Stimulated activated CD4-positive, alpha-beta T cell treated with anti-CD3 and anti-CD28 coated beads, Interleukin-15, amount 100 ng/mL, for 1 hour (primary cell): ENCODE measurements at places on chromosomes 6 and 20.
A peak's percentile ranks its signal among the peaks of the same experiment; 100 is the strongest.

GRCh38 chr20:50020288-50020687 lies 37.5 kb downstream of the SNAI1 start:
- no peak for DNase-seq

DNA sequence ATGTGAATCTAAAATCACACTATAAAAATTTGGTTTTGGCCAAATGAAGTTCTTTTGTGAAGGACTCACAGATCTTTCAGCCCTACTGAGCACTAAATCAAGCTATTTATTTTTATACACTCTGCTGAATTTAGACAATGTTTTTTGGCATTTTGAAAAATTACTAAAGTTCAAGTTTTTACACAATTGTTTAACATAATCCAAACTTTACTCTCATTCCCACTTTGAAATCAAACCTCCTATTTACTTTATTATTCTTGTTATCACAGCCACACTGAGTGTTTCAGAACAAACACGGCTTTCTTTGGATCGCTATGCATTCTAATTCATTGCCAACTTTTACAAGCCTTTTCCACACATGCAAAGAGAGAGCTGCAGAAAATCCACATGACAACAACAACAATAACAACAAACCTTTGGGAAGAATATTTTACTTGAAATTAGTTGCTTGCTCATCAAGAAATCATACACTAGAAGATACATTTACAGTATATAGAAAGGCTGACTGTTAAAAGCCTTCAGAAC lies 49.1 kb upstream of the TMEM30A start:
- no peak for DNase-seq

DNA sequence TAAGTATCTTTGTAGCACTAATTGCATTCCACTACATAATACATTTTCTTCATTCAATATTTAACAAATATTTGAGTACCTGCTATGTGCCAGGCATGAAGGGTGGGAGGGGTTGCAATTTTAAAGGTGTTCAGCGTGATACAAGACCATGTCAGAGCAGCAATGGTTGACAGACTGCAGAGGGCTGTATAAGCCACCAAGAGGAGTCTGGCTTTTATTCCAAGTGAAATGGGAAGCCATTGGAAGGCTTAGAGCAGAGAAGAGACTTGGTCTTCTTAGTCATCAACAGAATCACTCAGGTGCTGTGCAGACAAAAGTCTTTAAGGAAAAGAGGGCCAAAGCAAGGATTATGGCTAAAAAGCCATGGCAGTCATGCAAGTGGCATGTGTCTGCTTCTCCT lies 360.8 kb upstream of the ARID1B start:
- no peak for DNase-seq

- peak; percentile 73 for DNase-seq
These were observed 6.8 kb upstream of the MICA start for GRCh38 chr6:31396422-31397152.

DNA sequence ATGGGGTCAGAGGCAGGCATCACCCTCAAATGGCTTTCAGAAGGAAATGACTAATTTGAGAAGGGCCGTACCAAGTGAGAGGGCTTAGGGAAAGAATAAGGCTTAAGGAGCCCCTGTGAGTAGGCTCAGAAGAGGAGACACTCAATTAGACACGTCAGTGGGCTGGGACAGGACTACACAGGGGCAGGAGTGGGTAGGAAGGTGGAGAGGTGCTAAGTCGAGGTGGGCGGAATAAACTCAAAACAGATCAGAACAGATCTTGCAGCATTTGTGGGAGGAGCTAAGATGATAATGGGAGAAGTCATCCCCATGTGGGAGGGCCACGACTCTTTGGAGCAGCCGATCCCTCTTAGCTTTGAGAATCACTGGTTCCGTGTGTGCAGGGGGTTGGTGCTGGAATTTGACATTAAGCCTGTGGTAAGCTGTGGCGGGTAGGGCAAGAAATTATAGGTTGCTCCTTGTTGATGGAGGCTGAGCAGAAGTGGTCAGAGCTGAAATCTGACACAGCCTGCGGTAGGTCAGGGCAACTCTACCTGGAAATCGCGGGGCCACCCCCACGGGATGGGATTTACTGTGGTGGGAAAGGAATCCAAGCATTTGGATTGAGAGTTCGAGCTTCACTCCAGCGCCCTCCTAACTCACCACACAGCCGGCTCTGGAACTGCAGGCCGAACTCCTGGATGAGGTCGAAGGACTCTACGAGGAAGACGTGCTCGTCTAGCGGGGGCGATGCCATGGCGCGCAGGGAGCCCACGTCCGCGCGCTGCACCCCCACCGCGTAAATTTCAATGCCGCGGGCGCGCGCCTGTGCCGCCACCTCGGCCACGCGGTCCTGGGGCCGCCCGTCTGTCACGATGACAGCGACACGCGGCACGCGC lies 2.8 kb upstream of the RBPJL start:
- no peak for DNase-seq

DNA sequence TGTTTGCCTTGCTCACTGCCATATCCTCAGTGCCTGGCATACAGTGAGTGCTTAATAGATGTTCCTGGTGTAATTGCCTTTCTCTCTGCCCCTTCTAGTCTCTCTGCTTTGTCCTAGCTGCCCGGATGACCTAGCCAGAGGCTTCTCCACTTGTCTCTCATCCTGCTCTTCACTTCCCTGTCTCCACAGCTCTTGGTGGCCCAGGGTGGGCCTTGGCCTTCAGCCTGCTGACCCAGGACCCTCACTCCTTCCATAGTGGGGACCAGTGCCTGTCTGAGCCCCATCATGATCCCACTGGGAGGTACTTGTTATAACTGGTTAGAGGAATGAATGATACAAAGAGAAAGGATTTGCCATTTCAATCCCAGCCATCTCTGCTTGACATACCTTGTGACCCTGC lies 49.2 kb upstream of the BLCAP start:
- DNase-seq, result no peak

- no peak for DNase-seq
These were observed 11.2 kb upstream of the CDK19 start for GRCh38 chr6:110826236-110827129.

GRCh38 chr20:36425166-36425565 lies 116.2 kb upstream of the MYL9 start:
- no peak for DNase-seq

GRCh38 chr6:157669747-157670216 lies 153.3 kb upstream of the SNX9 start:
- DNase-seq, result no peak

DNA sequence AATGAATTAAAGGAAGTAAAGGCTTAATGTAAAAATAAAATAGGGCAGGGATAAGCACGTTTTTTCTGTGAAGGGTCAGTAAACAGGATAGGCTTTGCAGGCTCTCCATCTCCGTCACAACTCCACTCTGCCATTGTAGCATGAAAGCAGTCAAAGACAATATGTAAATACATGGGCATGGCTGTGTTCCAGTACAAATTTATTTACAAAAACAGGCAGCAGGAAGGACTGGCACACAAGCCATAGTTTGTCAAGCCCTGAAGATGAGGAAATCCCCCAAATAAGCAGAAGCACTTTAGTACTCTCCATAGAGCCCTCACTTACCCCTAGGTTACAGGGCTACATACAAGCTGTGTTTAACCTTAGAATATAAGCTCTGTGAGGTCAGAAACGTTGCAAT lies 8.9 kb upstream of the FBXO9 start:
- no peak for DNase-seq

GRCh38 chr6:3740551-3741476 lies 10.7 kb downstream of the PXDC1 start:
- DNase-seq, result no peak

- DNase-seq, result no peak
These were observed 76.0 kb upstream of the ADGRB3 start for GRCh38 chr6:68559070-68559469.

- DNase-seq, result no peak
These were observed 184.5 kb downstream of the KIF16B start for GRCh38 chr20:16388731-16389130.

- no peak for DNase-seq
These were observed 43.8 kb upstream of the EIF2S2 start for GRCh38 chr20:34155836-34156235.

DNA sequence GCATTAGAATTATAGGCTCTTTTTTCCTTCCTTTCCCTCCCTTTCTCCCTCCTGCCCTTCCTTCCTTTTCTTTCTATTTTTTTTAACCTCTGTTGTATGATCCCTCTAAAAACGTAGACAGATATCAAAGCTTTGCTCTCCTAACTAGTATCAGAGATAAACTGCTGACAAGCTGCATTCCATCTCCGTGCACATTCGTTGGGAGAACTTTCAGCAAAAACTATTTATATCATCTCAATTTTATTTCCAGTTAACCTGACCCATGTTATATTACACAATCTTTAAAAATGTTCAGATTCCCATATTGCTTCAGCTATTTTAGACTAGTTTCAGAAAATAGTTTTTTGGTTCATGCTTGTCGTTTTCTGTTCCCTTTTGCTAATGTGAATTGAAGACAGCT lies 47.3 kb downstream of the RNF217 start:
- no peak for DNase-seq

DNA sequence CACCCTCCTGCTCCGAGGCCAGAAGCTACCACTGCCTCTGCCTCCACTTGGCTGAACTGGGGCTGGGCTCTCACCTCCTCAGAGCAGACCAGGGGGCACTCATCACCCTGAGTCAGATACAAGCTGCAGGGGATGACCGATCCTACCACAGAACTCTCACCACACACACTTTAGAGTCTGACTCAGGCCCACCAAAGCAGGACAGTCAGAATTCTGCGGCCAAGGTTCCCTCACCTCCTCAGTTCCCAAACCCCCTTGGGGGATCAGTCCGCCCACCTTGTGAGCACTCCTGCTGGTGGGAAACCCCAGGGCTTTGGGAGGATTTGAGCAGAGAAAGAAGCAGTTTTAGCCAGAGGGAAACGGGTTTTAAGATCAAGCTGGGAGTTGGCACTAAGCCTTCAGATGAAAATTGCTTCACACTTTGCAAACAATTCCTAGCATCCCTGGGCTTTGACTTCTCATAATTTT lies 587.8 kb upstream of the JAG1 start:
- no peak for DNase-seq
